ENCODE measurements at places on chromosomes 1 and 21. TPM values are rescaled to one million over a fixed set of nuclear protein-coding genes. Genes with fewer than 3 reads are reported as not detected.

- H3K36me3 ChIP-seq: peaks cover 50% of the 10 kb centered on the region
- peak overlapping the region; percentile 28 for H3K4me3 ChIP-seq
- H3K27me3 ChIP-seq: no peaks in the 10 kb centered on the region
- H3K4me1 ChIP-seq: peaks cover 81% of the 10 kb centered on the region
- peak overlapping the region; percentile 88 for H3K27ac ChIP-seq
These were observed 26.4 kb downstream of the TRAF5 start for GRCh38 chr1:211352985-211353515.

Gene FYB2
- total RNA-seq: not detected

- no peaks in the 10 kb centered on the region for H3K4me1 ChIP-seq
- H3K36me3 ChIP-seq: no peaks in the 10 kb centered on the region
- H3K27me3 ChIP-seq: peaks cover 3% of the 10 kb centered on the region
These were observed 35.8 kb upstream of the LMO4 start for GRCh38 chr1:87292684-87293493.

Gene KLHL20
- 14.1 TPM for total RNA-seq

- no peak overlapping the region for H3K4me3 ChIP-seq
- no peaks in the 10 kb centered on the region for H3K36me3 ChIP-seq
- H3K27me3 ChIP-seq: peaks cover 40% of the 10 kb centered on the region
- no peak for DNase-seq
- no peak overlapping the region for H3K27ac ChIP-seq
These were observed 3.5 kb downstream of the RGS4 start for GRCh38 chr1:163072658-163073057.

Gene PTPN7
- total RNA-seq: 221 TPM

Gene FAM167B
- total RNA-seq: 0.72 TPM

Gene TMPRSS2
- not detected for total RNA-seq

DNA sequence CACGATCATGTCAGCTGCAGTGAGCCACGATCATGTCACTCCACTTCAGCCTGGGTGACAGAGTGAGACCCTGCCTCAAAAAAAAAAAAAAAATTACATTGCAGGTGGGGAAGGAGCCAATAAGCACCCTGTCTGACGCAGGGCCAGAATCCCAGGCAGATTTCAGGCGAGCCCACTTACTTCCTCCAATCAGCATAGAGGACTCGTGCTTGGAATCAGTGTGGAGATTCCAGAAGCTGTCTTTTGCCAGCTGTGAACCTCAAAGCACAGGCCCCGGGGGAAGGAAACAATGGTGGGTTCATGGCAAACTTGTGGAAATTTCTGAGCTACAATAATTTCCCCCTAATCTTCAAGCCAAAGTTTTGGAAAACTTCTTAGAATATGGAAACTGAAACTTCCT is 178.2 kb upstream of the ZNF644 start:
- H3K36me3 ChIP-seq: no peaks in the 10 kb centered on the region
- H3K4me1 ChIP-seq: no peaks in the 10 kb centered on the region
- peaks cover 5% of the 10 kb centered on the region for H3K27me3 ChIP-seq
- no peak for DNase-seq
- no peak overlapping the region for H3K4me3 ChIP-seq

GRCh38 chr1:177922209-177922608 is 47.6 kb downstream of the SEC16B start:
- H3K27ac ChIP-seq: no peak overlapping the region
- no peaks in the 10 kb centered on the region for H3K27me3 ChIP-seq
- no peak overlapping the region for H3K4me3 ChIP-seq
- no peak for DNase-seq
- no peaks in the 10 kb centered on the region for H3K36me3 ChIP-seq
- H3K4me1 ChIP-seq: no peaks in the 10 kb centered on the region

GRCh38 chr1:51088474-51088873 is 13.6 kb upstream of the C1orf185 start:
- no peak for DNase-seq
- no peaks in the 10 kb centered on the region for H3K36me3 ChIP-seq
- no peak overlapping the region for H3K4me3 ChIP-seq
- H3K4me1 ChIP-seq: no peaks in the 10 kb centered on the region
- H3K27me3 ChIP-seq: peaks cover 29% of the 10 kb centered on the region

- H3K4me3 ChIP-seq: no peak within 1 kb of the TSS
- H3K27ac ChIP-seq: no peak within 1 kb of the TSS
- DNase-seq: no peak
- peaks cover 63% of the 10 kb centered on the region for H3K27me3 ChIP-seq
- no peaks in the 10 kb centered on the region for H3K36me3 ChIP-seq
- peaks cover 8% of the 10 kb centered on the region for H3K4me1 ChIP-seq
These were observed at the start of gene CSMD2 for GRCh38 chr1:34164771-34165391. Gene CSMD2 (minus strand): TSS chr1:34165230. CDS start chr1:34165097, 133 bp downstream.

DNA sequence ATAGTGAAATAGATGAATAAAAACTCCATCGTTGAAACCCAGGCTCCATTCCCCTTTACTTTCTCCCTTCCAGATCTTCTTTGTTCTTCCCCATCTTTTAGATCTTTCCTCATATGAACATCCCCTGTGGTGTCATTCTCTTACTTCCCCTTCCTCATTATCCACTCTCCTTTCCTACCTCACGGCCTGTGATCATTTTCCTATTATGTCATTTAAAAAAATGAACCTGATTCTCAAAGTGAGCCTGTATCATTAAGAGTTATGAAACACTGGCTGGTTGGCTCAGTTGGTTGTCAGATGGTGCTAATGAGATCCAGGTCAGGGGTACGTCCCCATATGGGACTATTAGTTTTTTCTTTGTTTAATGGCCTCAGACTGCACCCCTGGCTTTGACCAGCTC is 38.3 kb downstream of the TCEANC2 start:
- no peak overlapping the region for H3K4me3 ChIP-seq
- H3K36me3 ChIP-seq: peaks cover 5% of the 10 kb centered on the region
- no peaks in the 10 kb centered on the region for H3K27me3 ChIP-seq
- DNase-seq: no peak

Gene BTG2
- 114 TPM for total RNA-seq

DNA sequence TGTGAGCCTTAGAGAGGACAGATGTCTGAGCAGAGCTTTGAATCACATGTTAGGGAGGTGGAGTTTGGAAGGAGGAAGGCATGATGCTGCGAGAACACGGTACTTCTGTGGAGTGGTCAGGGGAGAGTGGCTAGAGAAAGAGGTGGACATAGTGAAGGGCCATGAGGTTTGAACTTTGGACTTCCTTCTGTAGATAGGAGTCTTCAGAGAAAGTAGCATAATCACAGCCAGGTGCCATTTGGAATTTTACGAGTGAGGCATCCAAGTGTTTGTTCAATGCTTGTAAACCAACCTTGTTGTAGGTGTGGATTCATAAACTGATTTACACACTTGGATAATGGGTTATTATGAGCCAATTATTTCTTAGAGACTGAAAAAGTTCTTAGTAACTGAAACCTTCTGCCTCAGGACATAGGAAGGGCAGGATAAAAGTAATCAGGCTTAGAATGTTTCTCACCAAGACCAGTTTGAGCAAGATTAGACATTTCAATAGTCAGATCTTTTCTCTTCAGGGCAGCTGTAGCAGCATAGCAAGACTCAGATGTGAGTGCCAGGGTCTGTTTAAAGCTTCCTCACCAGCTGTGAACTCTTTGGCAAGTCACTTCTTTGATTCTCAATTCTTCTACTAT is 83.5 kb upstream of the HMCN1 start:
- no peak for DNase-seq
- no peak overlapping the region for H3K27ac ChIP-seq
- H3K4me3 ChIP-seq: no peak overlapping the region
- H3K4me1 ChIP-seq: peaks cover 25% of the 10 kb centered on the region

GRCh38 chr1:8153961-8154360 is 127.9 kb upstream of the ERRFI1 start:
- no peak overlapping the region for H3K4me3 ChIP-seq
- H3K4me1 ChIP-seq: peaks cover 51% of the 10 kb centered on the region
- no peak overlapping the region for H3K27ac ChIP-seq
- no peak for DNase-seq
- H3K27me3 ChIP-seq: peaks cover 12% of the 10 kb centered on the region
- no peaks in the 10 kb centered on the region for H3K36me3 ChIP-seq

DNA sequence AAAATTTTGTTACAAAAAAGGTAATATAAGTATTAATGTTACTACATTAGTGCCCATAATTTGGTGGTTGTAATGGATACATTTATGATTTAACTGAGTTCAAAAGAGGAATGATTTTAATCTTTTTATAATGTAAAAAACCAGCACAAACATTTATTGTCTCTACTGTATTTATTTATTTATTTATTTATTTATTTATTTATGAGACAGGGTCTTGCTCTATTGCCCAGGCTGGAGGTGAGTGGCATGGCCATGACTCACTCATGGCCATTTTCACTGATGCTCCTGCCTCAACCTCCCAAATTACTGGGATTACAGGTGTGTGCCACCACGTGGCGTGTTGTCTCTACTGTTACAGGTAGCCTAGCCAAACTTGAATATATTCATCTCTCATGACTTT is 21.9 kb downstream of the SPEN start:
- H3K27me3 ChIP-seq: no peaks in the 10 kb centered on the region
- H3K4me1 ChIP-seq: peaks cover 49% of the 10 kb centered on the region
- H3K27ac ChIP-seq: no peak overlapping the region
- peaks cover 18% of the 10 kb centered on the region for H3K36me3 ChIP-seq
- no peak overlapping the region for H3K4me3 ChIP-seq

- peaks cover 17% of the 10 kb centered on the region for H3K27me3 ChIP-seq
- H3K27ac ChIP-seq: no peak overlapping the region
- peaks cover 14% of the 10 kb centered on the region for H3K4me1 ChIP-seq
- no peak overlapping the region for H3K4me3 ChIP-seq
These were observed 3.1 kb downstream of the DNM3 start for GRCh38 chr1:171844381-171844780.

- peaks cover 7% of the 10 kb centered on the region for H3K36me3 ChIP-seq
- H3K27me3 ChIP-seq: no peaks in the 10 kb centered on the region
- H3K27ac ChIP-seq: peak overlapping the region; percentile 89
- DNase-seq: no peak
These were observed 407 bp downstream of the GALNT2 start for GRCh38 chr1:230067419-230067870.

- DNase-seq: no peak
- H3K4me1 ChIP-seq: peaks cover 4% of the 10 kb centered on the region
These were observed 19.2 kb downstream of the NLRP3 start for GRCh38 chr1:247435030-247435758.

Gene TRAF3IP3
- 136 TPM for total RNA-seq

DNA sequence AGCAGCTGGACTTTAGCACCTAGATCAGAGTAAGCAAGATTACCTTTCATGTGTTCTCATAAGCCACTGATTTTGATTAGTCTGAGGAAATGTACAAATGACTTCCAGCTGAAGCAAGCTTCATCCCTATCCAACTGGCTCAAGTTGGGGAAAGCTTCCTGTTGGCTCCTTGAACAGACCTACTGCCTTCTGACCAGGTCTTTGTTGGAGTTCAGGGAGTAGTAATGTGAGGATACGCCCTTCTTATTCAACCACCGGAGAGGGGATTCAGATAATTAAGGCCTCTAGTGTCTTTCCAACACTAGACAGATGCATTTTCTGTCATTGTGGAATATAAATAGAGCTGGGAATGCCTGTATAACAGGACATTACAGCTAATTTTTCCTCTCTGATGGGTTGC is 268.9 kb downstream of the TGFB2 start:
- no peak overlapping the region for H3K4me3 ChIP-seq
- DNase-seq: no peak
- H3K27me3 ChIP-seq: no peaks in the 10 kb centered on the region
- H3K4me1 ChIP-seq: no peaks in the 10 kb centered on the region
- H3K27ac ChIP-seq: no peak overlapping the region
- no peaks in the 10 kb centered on the region for H3K36me3 ChIP-seq

Gene AADACL3
- total RNA-seq: not detected

Gene HAO2
- total RNA-seq: not detected

- H3K27me3 ChIP-seq: peaks cover 45% of the 10 kb centered on the region
- no peak overlapping the region for H3K4me3 ChIP-seq
- H3K4me1 ChIP-seq: peaks cover 15% of the 10 kb centered on the region
These were observed 20.3 kb upstream of the SMYD2 start for GRCh38 chr1:214260561-214261205.

Gene PRKCZ
- 10.9 TPM for total RNA-seq

DNA sequence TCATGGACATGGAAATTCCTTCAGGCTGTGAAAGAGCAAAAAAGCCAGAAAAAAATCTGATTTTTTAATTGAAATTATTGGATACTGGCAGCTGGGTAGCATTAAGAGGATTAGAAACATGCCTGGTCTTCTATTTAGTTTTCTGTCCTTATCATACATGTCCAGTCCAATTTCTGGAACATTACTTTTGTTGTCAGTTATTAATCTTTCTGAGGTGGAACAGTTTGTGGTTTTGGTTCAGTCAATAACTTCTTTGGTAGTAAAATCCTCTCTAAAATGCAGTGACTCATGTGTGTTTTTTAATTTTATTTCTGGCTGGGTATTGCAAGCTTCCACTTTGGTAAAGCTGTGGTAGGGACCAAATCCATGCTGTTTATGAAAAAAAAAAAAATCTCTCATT is 687.0 kb upstream of the ADGRL2 start:
- no peaks in the 10 kb centered on the region for H3K36me3 ChIP-seq
- no peaks in the 10 kb centered on the region for H3K27me3 ChIP-seq
- no peaks in the 10 kb centered on the region for H3K4me1 ChIP-seq
- no peak for DNase-seq
- H3K4me3 ChIP-seq: no peak overlapping the region

DNA sequence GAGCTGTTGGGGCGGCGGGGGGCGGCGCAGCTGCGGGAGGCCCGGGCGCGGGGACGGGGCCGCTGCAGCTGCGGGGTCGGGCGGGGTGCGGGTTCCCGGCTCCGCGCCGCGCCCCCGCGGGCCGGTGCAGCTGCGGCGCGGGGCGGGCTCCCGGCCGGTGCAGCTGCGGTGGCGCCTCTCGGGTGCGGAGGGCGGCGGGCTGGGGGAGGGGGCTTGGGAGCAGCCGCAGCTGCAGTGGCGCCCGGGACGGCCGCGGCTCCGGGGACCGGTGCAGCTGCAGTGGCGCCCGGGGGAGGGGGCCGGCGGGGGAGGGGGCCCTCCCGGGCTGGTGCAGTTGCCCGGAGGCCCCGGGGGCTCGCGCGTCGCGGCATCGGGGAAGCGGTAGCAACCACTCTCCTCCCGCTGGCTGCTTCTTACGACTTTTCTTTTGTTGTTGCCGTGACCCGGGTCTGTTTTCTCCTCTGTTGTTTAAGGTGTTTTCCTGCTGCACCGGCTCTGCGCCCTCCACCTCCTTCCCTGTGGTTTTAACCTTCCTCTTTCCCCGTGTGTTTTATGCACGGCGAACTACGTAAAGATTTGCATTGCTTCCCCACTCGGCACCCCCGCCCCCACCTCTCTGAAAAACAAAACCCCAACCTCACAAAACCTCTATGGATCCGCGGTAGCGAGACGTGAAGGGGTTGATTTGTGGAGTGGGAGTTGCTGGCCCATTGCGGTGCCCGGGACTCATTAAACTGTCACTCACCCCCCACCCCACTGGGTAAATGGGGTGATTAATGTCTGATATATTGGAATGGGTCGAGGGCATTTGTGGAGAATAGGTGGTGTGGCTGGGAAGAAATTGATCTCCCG is 1.7 kb upstream of the ZBTB18 start:
- H3K4me1 ChIP-seq: peaks cover 35% of the 10 kb centered on the region
- peaks cover 2% of the 10 kb centered on the region for H3K36me3 ChIP-seq
- H3K4me3 ChIP-seq: peak overlapping the region; percentile 96
- H3K27me3 ChIP-seq: no peaks in the 10 kb centered on the region
- DNase-seq: peak; percentile 64

GRCh38 chr1:83849191-83850061 is 149.5 kb downstream of the TTLL7 start:
- no peak for DNase-seq
- no peaks in the 10 kb centered on the region for H3K36me3 ChIP-seq
- H3K4me1 ChIP-seq: peaks cover 11% of the 10 kb centered on the region
